ENCODE measurements at places on chromosomes 13 and 19. TPM values are rescaled to one million over a fixed set of nuclear protein-coding genes. Genes with fewer than 3 reads are reported as not detected.

The POLD1 gene
- 25.5 TPM for total RNA-seq

The FOSB gene
- total RNA-seq = 7.4 TPM

The KLF2 gene
- total RNA-seq = 7.0 TPM

The RNASEH2A gene
- 13.5 TPM for total RNA-seq

The FGF21 gene
- total RNA-seq = not detected

Measured in epithelial cell of alveolus of lung (primary cell).